Hematopoietic multipotent progenitor cell (in vitro differentiated cells): ENCODE measurements at places on chromosomes 2 and 18.

- peak; percentile 62 for DNase-seq
Observed at GRCh38 chr2:102703748-102704147, 58.1 kb upstream of the TMEM182 start.

DNA sequence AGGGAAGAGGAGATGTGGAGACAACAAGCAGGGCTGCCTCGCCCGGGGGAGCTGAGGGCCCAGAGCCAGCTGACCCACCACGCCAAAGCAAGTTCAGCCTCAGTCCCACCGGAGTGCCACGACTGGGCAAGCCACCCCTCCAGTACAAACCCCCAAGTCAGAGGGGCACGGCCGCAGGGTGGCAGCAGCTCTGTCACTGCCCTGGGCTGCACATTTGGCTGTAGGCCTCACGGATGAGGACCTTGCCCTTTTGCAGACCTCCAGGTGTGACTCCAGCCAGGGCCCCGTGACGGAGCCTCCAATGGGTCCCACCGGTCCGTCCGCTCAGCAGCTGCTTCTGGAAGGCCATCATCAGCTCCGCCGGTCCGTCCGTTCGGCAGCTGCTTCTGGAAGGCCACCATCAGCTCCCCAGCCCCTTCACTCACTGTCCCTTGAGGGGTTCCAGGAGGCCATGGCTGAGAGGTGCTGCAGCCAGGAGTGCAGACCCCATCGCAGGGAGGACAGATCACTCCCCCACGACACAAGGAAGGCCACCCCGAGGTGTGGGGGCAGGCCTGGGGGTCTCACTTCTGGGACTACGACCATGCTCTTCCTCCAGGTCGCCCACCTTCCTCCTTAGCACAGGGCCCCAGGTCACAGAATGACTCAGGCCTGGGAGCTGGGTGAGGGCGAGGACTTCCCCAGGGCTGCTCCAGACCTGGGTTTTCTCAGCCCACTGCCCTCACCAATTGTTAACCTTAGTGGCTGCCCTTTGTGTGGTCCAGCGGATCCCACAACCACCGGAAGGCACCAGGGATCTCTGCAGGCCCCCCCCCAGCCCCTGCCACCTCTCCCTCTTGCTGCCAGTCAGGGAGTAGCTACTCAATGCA, 24.6 kb upstream of the STK25 start:
- no peak for DNase-seq

- no peak for DNase-seq
Observed at GRCh38 chr2:238908960-238909951, 61.4 kb downstream of the TWIST2 start.

GRCh38 chr2:37414470-37414949, 70.1 kb downstream of the QPCT start:
- DNase-seq: peak; percentile 83

DNA sequence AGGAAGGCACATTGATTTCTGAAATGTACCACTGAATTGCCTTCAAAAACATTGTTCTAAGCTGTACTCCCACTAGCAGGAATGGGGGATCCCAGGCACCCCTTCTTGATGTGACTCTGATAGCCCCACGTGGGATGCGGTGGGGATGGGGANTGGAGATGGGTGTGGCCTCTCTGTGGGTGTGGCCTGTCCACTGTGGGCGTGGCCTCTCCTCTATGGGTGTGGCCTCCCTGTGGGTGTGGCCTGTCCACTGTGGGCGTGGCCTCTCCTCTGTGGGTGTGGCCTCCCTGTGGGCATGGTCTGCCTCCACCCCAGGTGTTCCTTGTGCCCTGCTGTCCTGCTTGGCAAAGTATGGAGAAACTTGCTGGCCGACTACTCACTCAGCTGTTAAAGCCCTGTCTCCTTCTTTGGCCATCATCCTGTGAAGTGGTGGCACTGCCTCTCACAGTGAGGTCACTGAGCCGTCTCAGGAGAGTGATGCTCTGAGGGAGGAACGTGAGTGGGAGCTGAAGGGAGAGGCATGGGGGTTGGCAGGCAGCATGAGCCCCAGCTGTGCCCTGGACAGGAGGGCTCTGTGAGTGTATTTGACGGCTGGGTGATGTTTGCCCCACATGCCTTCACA, 6.7 kb upstream of the PARD6G start:
- no peak for DNase-seq

- DNase-seq: peak; percentile 11
Observed at GRCh38 chr2:38264396-38265221, 112.5 kb downstream of the ATL2 start.

DNA sequence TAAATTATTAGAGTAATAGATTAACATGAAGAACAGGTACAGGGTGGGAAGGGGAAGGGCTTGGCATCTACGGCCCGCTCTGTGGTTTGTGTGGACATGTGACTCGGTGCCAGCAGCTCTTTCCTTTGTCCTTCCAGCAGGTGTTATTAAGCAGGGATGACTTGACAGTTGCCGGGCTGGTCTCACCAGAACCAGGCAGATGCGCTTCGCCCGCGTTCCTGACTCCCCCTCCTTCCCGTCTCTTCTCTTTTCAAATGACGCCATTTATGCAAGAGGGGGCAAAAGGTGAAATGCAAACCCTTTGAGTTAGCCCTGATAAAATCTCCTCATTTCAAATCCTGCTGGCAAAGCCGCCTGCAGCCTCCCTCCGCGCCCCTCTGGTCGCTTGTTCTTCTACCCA, 38.9 kb upstream of the MGAT4A start:
- DNase-seq: no peak

- no peak for DNase-seq
Observed at GRCh38 chr18:62366992-62367391, 41.9 kb downstream of the TNFRSF11A start.

GRCh38 chr2:19955544-19956422, 34.1 kb downstream of the WDR35 start:
- DNase-seq: peak; percentile 85

- no peak for DNase-seq
Observed at GRCh38 chr2:26033270-26033817, 540 bp upstream of the RAB10 start.

DNA sequence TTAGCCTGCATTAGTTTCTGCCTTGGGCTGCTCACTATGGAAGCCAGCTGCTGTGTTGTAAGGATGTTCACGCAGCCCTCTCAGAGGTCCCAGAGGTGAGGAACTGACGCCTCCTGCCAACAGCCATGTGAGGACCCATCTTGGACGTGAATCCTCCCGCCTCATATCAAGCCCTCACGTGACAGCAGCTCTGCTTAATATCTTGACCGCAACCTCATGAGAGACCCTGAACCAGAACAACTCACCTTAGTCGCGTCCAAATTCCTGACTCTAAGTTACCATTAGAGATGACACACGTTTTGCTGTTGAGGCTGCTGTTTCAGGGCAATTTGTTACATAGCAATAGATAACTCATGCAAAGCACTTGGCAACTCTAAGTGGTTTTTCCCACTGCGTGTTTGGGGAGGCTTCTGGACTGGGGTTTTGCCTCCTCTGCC, 97.7 kb downstream of the TMEM17 start:
- no peak for DNase-seq

DNA sequence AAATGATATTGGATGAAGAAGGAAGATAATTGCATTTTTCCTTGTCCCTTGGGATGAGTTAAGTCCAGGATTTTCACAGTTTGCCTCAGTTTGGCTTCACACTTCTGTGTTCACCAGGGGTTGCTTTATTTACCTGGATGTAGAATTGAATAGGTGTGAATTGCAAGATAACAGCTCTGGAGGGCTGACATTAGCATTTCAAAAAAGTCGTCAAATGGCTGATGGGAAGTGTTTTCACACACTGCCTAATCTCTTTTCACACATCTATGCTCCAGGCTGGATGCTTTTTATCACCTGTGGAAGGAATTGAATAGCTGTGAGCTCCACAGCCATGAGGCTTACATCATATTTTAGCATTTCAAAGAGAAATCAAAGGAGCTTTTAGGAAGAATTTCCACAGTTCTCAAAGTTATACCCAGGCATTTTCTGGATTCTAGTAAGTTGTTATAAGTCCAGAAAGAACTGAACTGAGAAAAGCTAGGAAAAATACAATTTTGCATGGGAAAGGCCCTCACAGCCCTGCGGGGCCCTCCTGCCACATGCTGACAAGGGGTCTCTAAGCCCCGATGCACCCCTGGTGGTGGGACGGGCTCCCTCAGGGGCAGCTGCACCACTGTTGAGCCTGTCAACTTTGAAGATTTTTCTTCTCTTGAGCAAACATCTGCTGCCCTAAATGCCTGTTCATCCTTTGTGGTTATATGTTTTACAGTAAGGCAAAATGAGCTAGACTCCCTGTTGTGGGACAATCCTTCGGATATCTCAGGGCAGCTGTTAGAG, 43.9 kb downstream of the TEX51 start:
- DNase-seq: no peak

- DNase-seq: no peak
Observed at GRCh38 chr2:194559964-194560363, 1097.1 kb upstream of the SLC39A10 start.

DNA sequence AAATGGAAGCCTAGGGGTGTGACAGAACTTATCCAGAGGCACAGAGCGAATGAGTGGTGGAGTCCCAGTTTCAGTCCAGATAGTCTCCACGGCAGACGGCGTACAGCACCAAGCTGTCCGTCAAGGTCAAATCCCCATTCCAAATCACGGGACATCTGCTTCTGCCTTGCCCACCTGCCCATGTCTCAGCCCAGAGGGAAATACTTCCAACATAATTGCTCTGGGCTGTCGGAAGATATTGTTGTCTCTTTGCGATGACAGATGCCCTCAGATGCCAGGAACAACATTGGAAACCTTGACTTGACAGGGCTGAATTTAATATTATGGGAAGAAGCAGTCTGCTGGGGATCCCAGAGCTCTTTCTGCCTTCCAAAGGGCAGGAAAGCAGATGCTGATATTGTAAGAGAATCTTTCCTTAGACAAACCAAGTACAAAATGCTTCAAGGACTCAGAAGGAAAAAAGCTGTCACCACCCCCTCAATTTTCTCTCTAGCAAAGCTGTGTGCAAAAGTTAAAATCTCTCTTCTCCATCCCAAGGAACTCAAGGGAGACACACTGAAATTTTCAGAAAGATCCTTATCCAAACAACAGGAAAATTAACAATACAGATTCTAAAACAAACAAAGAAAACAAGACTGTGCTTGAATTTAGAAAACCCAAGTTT, 364.0 kb downstream of the LRATD1 start:
- no peak for DNase-seq

GRCh38 chr2:111205774-111206173, 85.1 kb downstream of the BCL2L11 start:
- DNase-seq: no peak

GRCh38 chr2:145769011-145769716, 1249.2 kb upstream of the ZEB2 start:
- DNase-seq: no peak

- no peak for DNase-seq
Observed at GRCh38 chr2:127651381-127651809, 5.4 kb downstream of the GPR17 start.
